A549 treated with CpdA at 1 μM for 4 hours (cell line): ENCODE measurements at places on chromosomes 2 and 18. TPM values are rescaled to one million over a fixed set of nuclear protein-coding genes. Genes with fewer than 3 reads are reported as not detected.

MSTN gene
- not detected in 5 replicates for total RNA-seq

VWA3B gene
- total RNA-seq: 0.02 to 0.43 TPM (median 0.18 TPM) in 4 of 5 replicates, not detected in the other

TFPI gene
- total RNA-seq: 40.0 to 56.8 TPM (median 54.3 TPM) in 5 replicates

TXNDC2 gene
- total RNA-seq: 0.10 to 0.35 TPM (median 0.21 TPM) in 5 replicates

REG1B gene
- not detected in 5 replicates for total RNA-seq

GPR45 gene
- not detected in 5 replicates for total RNA-seq

UBE2F gene
- 40.8 to 57.8 TPM (median 53.1 TPM) in 5 replicates for total RNA-seq

SATB2 gene
- 2.9 to 4.2 TPM (median 3.4 TPM) in 5 replicates for total RNA-seq

MC4R gene
- not detected in 5 replicates for total RNA-seq

MYOM1 gene
- total RNA-seq: 0.11 to 0.26 TPM (median 0.16 TPM) in 5 replicates

HOXD1 gene
- 0.20 to 0.39 TPM (median 0.36 TPM) in 5 replicates for total RNA-seq

SERPINB12 gene
- not detected in 5 replicates for total RNA-seq

CMPK2 gene
- 0.67 to 1.1 TPM (median 0.79 TPM) in 5 replicates for total RNA-seq

OTOS gene
- not detected in 5 replicates for total RNA-seq

INSIG2 gene
- 10.2 to 15.4 TPM (median 11.3 TPM) in 5 replicates for total RNA-seq

MOGAT1 gene
- not detected in 5 replicates for total RNA-seq

KLHL30 gene
- 0.05 to 0.19 TPM (median 0.07 TPM) in 5 replicates for total RNA-seq

PCARE gene
- total RNA-seq: not detected in 5 replicates

MARCO gene
- total RNA-seq: 0.09 to 0.11 TPM in 2 of 5 replicates, not detected in the others

MBP gene
- 23.4 to 28.4 TPM (median 23.8 TPM) in 5 replicates for total RNA-seq

FHOD3 gene
- total RNA-seq: 1.9 to 3.2 TPM (median 2.6 TPM) in 5 replicates

NEU2 gene
- total RNA-seq: not detected in 5 replicates

LDAH gene
- total RNA-seq: 16.5 to 20.5 TPM (median 19.6 TPM) in 5 replicates

ANTXR1 gene
- total RNA-seq: 112 to 165 TPM (median 140 TPM) in 5 replicates

SCYGR4 gene
- total RNA-seq: 0.09 TPM in 1 of 5 replicates, not detected in the others
